ENCODE measurements at places on chromosomes 16 and 17.
A peak's percentile ranks its signal among the peaks of the same experiment; 100 is the strongest.

DNA sequence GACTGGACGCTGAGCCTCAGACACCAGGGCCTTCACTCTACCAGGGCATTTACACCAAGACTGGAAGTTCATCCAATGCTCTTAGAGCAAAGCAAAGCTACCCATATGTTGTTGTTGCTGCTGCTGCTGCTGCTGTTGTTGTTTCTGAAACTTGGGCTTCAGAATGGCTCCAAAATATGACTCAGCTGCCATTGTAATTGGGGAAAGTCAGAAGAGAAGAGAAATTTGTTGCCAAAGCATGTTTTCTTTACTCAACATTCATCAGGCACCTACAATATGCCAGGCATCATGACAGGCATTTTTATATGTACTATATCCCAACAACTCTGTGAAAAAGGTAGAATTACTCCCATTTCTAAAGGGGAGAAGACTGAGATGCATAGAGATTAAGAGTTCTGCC lies 11.9 kb downstream of the KRT32 start:
- DNase-seq: no peak

- DNase-seq: peak; percentile 82
These were observed 5.0 kb upstream of the PPP1R1B start for GRCh38 chr17:39621523-39622379.

GRCh38 chr17:38879878-38880665 lies 10.2 kb downstream of the LASP1 start:
- no peak for DNase-seq

GRCh38 chr17:77644181-77645071 lies 314.1 kb upstream of the TNRC6C start:
- DNase-seq: no peak

GRCh38 chr17:36468903-36469635 lies 17.4 kb upstream of the ZNHIT3 start:
- no peak for DNase-seq

- no peak for DNase-seq
These were observed 214.1 kb downstream of the HS3ST4 start for GRCh38 chr16:25905810-25906209.

DNA sequence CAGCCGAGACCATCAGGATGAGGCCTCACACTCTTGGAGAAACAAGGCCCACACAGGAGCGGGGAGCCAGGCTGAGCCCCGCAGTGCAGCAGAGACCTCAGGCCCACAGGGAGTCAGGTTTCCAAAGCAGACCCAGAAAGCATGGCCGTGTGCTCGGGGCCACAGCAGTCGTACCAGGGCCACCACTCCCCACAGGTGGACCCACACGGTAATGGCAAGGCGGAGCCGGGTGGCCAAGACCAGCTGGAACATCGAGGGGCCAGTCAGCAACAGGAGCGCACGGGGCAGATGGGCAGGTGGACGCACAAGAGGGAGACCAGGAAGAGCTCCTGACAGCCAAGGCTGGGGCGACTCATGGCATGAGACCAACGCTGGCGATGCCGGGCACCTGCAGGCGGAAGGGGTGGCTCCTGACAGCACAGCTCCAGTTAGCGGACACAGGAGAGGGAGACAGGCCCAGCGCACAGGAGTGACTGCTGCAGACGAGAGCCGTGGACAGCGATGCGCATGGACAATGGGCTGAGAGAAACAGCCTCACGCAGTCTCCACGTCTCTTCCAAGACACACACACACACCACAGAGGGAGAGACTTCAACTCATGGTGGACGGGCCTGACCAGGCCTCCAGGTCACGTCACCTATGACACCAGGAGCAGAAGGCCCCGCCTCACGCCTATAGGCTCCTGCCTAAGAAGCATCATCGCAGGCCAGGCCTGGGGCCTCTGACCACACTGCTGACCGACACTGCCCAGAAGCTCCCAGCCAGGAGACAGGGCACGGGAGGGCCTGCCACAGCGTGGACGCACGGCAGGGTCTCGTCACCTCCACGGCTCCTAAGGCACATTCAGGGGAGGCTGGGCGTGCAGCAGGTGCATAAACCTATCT lies 58.6 kb downstream of the ZNF778 start:
- no peak for DNase-seq

DNA sequence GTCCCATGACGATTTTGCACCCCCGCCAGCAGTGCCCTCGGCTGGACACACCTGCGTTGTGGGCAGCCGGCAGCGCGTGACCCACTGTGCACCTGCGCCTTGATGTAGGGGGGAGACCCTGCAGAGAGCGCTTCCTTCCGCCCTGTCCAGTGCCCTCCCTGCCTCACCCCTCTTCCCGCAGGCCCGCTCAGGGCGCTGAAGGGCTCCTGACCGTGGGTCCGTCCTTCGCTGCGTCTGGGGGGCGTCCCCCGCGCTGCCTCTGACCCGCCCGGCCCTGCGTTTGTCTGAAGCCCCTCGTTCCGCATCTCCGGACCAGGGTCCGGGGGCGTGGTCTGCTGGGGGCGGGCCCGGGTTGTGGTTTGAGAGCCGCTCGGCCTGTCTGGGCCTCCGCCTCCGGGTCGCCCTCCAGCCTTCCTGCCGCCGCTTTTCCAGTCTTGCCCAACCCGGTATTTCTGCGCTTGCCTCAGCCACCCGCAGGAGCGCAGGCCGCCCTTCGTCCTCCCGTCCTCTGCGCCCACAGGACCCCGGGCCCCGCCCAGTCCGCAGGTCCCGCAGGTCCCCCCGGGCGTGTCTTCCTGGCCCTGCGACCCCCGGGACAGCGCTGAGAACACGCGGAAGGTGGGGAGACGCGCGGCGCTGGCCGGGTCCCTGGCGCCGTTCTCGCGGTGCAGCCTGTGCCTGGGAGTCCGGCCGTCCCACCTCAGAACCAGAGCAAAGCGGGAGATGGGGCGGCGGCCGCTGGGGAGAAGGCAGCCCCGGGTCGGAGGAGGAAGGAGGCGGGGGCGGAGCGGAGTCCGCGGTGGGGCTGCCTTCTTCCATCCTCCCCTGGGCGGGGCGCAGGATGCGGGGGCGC lies 4.0 kb upstream of the IL17C start:
- DNase-seq: peak; percentile 34

DNA sequence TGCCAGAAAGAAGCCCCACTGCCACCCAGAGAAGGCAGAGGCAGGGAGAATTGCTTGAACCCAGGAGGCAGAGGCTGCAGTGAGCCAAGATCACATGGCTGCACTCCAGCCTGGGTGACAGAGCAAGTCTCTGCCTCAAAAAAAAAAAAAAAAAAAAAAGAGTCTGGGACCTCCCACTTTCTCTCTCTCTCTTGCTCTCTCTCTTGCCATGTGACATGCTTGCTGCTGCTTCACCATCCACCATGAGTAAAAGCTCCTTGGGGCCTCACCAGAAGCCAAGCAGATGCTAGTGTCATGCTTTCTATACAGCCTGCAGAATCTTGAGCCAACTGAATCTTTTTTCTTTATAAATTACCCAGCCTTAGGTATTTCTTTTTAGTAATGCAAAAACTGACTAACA lies 21.5 kb upstream of the SRSF1 start:
- no peak for DNase-seq

- no peak for DNase-seq
These were observed 227.6 kb upstream of the ASIC2 start for GRCh38 chr17:33520426-33521330.

GRCh38 chr17:73042809-73043685 lies 49.4 kb downstream of the SLC39A11 start:
- no peak for DNase-seq

- no peak for DNase-seq
These were observed 51.0 kb upstream of the NOL11 start for GRCh38 chr17:67666710-67667109.

GRCh38 chr16:80573700-80574120 lies 32.9 kb downstream of the DYNLRB2 start:
- DNase-seq: no peak

- no peak for DNase-seq
These were observed 162.0 kb downstream of the NTN1 start for GRCh38 chr17:9183306-9183705.
